Right atrium auricular region (tissue), 2 donors: ENCODE measurements at places on chromosomes 16 and 17. TPM values are rescaled to one million over a fixed set of nuclear protein-coding genes. Genes with fewer than 3 reads are reported as not detected.

- H3K36me3 ChIP-seq = peaks cover 8% of the 10 kb centered on the region
- no peak overlapping the region for H3K4me3 ChIP-seq
Observed at GRCh38 chr17:17057057-17057551, 14.8 kb downstream of the MPRIP start.

GRCh38 chr17:13785981-13786598, 184.4 kb upstream of the HS3ST3A1 start:
- H3K27ac ChIP-seq = no peak overlapping the region
- H3K36me3 ChIP-seq = no peaks in the 10 kb centered on the region
- H3K4me3 ChIP-seq = no peak overlapping the region
- H3K27me3 ChIP-seq = no peaks in the 10 kb centered on the region
- DNase-seq = no peak

- no peak overlapping the region for H3K27ac ChIP-seq
- no peak overlapping the region for H3K4me3 ChIP-seq
- no peaks in the 10 kb centered on the region for H3K27me3 ChIP-seq
- no peak for DNase-seq
- peaks cover 23% of the 10 kb centered on the region for H3K36me3 ChIP-seq
Observed at GRCh38 chr16:81654346-81654745, 124.7 kb upstream of the PLCG2 start.

DNA sequence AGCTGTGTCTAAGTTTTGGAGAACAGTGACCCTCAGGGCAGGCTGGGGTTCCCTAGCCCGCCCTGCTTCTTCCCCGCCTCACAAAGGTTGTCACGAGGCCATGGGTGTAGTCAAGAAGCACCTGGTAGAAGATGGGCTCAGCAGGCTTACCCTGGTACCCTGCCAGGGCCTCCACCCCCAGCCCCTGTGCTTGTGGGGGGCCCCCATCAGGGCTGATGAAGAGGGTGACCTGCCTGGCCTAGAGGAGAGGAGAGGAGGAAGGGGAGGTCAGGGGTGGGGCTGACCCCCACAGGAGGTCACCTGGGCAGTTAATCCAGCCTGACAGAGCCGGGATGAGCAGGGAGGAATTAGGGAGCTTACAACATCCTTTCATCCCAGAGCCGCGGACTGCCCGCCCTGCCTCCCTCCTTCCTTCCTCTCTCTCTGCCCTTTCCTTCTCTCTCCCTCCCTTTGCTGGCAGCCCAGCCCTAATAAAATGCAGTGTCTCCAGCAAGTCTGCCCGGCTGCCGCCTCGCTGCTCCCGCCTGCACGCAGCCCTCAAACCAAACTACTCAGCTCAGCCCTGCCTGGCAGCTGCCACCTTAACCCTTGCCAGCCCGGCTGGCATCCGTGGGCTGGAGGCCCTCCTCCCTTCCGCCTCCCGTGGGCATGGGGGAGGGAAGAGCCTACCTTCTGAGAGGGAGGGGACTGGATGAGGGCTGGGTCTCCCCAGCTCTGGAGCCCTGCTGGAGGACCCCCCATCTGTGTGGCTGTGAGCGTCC, 7.2 kb downstream of the DLX3 start:
- H3K4me1 ChIP-seq = no peaks in the 10 kb centered on the region
- DNase-seq = no peak
- no peaks in the 10 kb centered on the region for H3K27me3 ChIP-seq
- H3K4me3 ChIP-seq = no peak overlapping the region

ITGA2B gene
- total RNA-seq = 2.6 TPM

DNA sequence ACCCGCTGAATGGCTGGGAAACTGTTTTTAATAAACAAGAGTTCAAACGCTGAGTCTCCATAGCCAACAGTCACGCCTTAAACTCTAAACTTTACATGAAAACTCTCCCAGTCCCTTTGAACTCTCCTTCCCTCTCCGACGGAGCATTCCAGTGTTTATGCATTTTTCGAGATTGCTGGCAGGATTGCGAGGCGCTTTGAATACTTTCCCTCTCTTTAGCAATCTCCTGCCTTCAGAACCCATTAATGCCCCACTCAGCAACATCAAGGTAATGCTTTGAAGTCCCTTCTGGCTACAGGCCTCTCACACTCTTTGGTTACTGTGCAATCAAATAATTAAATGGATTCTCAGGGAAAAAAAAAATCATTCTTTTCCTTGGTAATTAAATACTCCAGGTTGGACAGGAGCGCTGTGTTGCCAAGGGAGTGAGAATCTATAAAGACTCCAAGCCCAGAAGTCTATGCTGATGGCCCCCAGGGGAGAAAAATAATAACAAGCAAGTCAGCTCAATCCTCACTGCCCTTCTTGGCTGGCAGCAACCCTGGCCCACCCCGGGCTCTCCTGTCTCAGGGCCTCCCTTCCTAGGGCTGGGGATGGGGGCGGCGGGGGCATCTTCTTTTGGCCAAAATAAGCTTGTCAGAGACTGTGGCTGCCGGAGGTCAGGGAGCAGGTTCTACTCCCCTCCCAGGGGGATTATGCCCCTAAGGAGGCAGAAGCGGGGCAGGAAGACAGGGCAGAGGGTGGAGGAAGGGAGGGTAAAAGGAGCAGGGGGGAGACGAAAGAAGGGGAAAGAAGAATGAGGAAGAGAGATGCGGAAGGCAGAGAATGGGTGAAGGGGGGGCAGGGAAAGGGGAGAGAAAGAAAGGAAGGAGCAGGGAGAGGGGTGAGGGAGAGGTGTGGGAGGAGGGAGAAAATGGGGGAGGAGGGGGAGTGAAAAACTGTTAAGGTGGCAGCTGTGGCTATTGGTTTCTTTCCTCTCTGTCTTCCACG, 45.2 kb downstream of the AXIN2 start:
- H3K4me1 ChIP-seq = no peaks in the 10 kb centered on the region
- H3K27ac ChIP-seq = no peak overlapping the region
- no peaks in the 10 kb centered on the region for H3K27me3 ChIP-seq
